Activated B cell treated with CpG ODN at 0.5 μM for 24 hours (primary cell): ENCODE measurements at places on chromosomes 12 and 14.

- DNase-seq, result no peak
Observed at GRCh38 chr14:66359500-66359899, 126.7 kb upstream of the CCDC196 start.

- no peak for DNase-seq
Observed at GRCh38 chr12:69583203-69583602, 2.1 kb upstream of the CCT2 start.

DNA sequence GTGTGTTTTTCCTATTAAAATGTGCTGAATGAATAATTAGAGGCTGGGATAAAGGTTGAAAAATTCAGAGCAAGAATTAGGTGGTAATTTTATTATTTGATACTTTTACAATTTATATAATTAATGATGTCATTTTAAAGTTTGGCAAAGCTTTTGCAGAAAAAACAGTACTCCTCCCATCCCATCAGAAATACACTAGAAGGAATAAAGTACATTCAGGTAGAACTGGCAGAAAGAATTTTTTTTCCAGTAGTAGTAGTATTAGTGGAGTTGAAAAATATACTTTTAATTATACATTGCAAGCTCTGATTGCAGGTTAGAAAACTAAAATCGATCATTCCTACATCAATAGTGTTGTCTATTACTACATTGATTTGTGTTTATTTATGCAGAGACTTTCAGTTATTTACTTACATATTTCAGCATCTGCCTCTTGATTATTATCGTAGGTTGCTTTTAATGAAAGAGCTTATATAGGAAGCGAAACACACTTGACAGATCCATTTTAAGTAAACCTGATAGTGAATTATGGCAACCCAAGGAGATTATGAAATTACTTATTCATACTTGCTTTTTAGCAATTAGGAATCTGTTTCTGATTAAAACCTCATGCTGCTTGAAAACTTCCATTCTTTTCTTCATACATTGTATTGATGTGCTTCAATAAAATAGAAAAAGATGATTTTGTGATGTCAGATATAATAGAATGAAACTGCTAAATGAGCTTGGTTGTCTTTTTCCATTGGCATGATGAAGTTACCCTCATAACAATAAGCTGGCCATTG, 10.1 kb downstream of the FOXG1 start:
- no peak for DNase-seq

GRCh38 chr14:94746131-94746530, 23.8 kb downstream of the GSC start:
- DNase-seq, result no peak

DNA sequence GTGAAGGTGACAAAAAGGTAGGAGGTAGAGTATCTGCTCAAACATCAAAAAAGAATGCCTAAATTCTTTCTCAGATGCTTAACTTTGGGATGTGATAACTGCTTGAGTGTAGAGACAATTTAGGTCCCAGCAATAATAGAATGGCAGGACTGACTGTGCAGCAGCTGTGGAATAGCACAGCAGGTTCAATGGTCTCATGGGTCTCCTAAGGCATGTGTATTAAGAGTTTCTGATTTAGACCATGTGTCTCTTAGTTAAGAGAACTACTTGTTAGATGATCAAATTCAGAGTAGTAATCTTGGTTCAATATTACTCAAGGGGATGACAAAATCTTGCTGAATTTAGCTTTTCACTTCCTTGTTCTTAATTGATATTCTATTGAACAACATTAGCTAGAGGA, 72.0 kb downstream of the ALX1 start:
- no peak for DNase-seq

GRCh38 chr12:108955225-108955835, 65.5 kb downstream of the SVOP start:
- no peak for DNase-seq

- DNase-seq, result no peak
Observed at GRCh38 chr12:86376052-86376451, 119.9 kb upstream of the MGAT4C start.
